ENCODE measurements at places on chromosomes 4 and X. TPM values are rescaled to one million over a fixed set of nuclear protein-coding genes. Genes with fewer than 3 reads are reported as not detected.

DNA sequence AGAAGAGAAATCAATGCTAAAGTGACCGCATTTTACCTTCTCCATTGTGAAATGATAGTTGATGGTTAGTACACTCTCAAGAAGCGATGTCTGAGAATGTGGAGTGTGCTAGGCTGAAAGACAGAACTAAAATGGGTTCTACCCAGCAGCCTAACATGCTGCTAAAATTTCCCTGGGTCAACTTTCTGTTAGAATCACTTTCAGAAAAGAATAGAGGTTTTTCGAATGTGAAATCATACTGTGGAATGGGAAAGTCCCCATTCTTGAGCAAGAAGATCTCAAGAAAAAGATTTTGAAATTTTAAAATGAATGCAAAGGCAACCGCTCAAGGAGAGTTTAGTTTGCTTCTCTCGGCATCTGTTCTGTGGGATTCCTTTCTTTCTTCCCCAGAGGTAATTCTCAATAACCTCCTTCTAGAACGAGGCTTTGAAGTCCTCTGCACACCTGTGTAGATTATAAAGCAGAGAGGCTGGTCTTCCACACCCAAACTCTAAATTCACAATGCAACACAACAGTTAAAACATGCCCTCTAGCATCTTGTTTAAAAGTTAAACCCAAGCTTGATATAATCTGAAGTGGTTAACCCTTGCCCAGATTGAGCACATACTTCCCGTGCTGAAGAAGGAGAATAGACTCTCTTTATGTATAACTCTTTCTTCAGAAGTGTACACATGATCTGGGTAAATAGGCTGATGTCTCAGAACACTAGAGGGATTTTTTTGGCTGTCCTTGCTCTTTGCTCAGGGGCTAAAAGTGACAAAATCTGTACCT, 208.7 kb upstream of the KLF3 start:
- no peak for ATAC-seq

DNA sequence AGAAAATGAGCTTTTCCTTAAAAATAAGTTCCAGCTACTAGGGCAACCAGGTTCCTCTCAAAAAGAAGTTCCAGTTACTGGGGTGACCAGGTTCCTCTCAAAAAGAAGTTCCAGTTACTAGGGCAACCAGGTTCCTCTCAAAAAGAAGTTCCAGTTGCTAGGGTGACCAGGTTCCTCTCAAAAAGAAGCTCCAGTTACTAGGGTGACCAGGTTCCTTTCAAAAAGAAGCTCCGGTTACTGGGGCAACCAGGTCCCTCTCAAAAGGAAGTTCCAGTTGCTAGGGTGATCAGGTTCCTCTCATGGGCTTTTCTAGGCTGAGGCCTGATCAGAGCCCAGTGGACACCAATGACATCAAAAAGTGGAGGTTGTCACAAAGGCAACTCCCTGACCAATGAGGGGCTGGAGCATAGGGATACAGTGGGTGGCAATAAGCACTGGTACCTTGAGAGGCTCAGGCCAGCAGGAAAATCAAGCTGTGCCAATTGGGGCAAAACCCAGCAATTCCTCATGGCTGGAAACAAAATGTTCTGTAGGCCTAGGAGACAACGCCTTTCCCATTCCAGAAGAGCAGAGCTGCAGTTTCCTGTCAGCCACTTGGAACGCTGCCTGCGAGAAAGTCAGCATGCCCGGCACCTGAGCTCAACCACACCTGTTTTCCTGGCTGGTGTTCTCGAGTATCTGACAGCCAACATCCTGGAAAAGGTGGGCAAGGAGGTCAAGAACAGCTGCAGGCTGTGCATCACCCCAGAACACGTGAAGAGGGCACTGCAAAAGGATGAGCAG, 12.3 kb upstream of the SYTL5 start:
- peak; percentile 45 for ATAC-seq

DNA sequence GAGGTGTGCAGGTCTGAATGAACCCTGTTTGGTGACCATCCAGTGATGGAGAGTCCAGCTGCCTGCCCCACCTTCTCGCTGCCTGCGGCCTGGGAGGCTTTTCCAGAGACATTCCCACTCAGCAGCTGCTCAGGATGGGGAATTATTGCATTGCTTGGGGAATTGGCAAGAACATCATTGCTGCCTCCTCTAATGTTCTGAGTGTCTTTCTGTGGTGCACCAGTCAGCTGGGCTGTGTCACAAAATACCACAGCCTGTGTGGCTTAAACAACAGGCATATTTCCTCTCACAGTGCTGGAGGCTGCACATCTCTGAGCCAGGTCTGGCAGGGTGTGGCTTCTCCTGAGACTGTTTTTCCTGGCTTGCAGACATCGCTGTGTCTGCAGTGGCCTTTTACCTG, 86.8 kb upstream of the AFAP1 start:
- no peak for ATAC-seq

- ATAC-seq = peak; percentile 61
Measured at GRCh38 chrX:24081661-24082154, 27.0 kb downstream of the EIF2S3 start.

DNA sequence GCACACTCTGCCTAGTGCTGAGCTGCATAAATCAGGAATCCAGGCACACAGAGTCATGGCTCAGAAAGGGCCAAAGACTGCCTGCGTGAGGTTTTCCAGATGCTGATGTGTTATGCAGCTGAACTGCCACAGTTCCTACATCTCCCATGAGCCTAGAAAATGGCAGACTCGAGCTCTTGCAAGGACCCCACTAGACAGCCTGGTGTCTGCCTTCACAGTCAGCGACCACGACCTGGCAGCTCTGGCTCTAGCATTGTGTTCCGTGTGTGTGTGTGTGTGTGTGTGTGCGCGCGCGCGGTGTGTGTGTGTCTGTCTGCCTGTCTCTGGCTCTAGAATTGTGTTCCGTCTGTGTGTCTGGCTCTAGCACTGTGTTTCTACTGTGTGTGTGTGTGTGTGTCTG, 203.6 kb upstream of the AGTR2 start:
- ATAC-seq = no peak

DNA sequence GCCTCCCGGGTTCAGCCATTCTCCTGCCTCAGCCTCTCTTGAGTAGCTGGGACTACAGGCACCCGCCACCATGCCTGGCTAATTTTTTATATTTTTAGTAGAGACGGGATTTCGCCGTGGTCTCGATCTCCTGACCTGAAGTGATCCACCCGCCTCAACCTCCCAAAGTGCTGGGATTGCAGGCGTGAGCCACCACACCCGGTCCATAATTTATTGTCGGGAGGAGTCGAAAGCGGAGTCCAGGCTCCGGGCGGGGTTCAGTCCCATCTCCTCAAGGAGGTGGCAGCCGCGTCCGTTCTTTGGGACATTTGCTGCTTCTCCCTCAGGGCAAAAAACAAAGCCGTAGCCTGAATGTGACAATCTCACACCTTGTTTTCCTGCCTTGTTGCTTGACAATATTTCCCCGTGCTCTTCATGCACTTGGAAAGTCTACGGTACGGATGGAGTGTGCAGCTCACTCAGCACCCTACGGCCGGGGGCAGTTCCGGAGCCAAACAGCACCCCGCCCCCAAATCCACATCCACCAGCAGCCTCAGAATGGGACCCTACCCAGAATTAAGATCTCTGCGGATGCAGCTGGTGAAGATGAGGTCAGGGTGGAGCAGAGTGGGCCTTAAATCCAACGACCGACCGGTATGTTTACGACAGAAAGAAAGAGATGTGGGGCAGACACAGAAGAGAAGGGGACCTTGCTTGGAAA, 9.6 kb downstream of the GTPBP6 start:
- ATAC-seq = no peak

DNA sequence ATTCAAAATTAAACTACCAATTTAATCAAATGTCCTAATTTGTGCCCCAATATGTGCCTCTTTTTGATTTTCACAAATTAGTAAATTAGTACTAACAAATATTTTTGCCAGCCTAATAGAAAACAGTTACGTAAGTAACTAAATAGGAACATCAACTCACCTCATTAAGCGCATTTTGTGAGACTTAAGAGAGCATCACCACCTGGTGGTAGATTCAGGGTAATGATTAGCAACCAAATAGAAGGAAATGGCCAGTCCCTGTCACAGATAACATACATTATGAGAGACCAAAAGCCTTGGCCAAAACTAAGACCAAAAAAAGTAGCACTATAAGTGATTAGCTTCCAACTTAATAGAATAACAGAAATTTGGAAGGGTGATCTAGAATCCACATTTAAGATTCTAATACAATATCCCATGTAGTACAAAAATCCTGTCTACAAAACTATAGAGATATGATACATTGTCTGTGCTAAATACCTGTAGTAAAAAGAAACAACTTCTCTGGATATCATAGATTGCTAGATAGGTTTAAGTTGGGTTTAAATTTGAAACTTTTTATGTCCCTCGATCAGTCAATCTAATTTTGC, 46.7 kb downstream of the C4orf46 start:
- peak; percentile 48 for ATAC-seq

- peak; percentile 16 for ATAC-seq
Measured at GRCh38 chrX:39900777-39901170, 197.0 kb downstream of the BCOR start.

DNA sequence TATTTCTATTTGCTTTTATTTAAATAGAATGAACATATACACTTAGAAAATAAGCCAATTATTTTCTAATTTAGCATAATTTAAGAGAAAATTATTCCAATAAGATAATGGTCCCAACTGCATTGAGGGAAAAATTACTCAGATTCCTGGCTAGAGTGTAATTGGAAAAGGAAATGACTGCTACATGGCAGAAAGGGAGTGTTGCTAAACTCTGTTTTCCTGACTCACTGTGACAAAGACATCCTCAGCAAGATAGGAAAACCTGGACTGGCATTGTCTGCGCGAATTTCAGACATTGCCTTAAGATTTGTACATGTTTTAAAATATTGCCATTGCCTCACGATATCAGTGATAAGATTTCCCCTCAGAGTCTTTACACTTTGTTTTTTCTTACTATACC, 8.2 kb downstream of the TNIP3 start:
- peak; percentile 57 for ATAC-seq

GRCh38 chrX:125193921-125194320, 125.8 kb upstream of the TEX13C start:
- no peak for ATAC-seq

DNA sequence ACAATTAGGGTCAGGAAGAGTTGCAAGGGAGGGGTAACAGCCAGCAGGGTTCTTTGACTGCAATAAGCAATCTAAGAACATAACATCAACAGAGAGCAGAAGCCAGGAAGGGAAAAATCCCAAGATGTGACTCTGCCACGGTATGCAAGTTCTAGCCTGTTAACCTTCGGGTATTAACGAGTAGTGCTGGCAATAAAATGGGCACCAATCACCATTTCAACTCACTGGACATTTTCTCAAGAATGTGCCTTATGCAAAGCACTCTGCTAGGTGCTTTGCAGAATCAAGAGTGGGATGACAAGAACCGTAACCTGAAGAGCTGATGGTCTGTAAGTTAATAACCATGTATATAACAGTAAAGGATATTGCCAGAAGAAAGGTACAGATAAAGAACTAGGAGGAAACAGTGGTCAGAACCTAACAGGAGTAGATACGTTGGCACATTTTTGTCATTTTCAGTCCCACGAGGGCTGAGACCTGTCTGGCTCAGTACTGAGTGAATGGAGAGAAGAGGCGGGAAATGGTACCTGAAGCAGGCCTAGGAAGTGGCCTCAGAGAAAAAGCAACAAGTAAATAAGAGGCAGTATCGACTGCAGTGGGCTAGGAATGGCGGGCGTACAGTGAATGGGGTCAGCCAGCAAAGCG, 2.7 kb downstream of the ELOVL6 start:
- ATAC-seq = peak; percentile 36

DNA sequence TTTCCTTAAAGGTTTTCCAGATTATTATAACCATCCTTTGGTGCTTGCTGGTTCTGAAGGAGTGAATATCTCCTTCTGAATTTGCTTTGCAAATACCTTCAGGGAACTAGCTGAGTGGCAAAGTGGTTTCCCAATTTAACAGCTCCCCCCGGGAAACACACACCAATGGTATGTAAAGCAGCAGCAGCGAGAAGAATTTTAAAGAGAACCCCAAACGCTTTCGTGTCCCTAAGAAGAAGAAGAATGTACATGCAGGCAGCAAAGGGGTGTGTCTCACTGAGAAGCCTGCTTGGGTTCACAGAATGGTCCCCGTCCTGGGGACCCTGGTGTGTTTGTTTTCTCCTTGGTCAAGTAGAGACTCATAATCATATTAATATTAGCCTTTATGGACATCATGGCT, 4.2 kb upstream of the AKAP17A start:
- no peak for ATAC-seq

GRCh38 chrX:32153585-32153984, 1057.8 kb downstream of the DMD start:
- ATAC-seq = no peak

GRCh38 chr4:165621983-165622382, 243.2 kb downstream of the CPE start:
- ATAC-seq = no peak

DNA sequence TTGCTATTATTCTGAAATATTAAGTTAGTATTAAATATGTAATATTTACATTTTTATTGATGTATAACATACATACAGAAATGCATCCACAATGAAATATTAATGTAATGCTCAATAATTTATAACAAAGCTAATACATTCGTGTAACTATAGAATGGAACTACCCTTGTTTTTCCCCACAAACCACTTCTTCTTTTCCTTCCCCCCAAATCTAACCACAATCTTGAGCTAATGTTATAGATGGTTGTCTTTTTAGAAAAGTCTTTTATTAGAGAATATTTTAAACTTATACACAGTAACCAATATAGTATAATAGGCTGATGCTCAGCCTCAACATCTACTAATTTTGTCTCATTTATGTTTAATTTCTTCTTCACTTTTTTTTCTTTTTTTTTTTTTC, 4.5 kb upstream of the ZNF732 start:
- no peak for ATAC-seq

DNA sequence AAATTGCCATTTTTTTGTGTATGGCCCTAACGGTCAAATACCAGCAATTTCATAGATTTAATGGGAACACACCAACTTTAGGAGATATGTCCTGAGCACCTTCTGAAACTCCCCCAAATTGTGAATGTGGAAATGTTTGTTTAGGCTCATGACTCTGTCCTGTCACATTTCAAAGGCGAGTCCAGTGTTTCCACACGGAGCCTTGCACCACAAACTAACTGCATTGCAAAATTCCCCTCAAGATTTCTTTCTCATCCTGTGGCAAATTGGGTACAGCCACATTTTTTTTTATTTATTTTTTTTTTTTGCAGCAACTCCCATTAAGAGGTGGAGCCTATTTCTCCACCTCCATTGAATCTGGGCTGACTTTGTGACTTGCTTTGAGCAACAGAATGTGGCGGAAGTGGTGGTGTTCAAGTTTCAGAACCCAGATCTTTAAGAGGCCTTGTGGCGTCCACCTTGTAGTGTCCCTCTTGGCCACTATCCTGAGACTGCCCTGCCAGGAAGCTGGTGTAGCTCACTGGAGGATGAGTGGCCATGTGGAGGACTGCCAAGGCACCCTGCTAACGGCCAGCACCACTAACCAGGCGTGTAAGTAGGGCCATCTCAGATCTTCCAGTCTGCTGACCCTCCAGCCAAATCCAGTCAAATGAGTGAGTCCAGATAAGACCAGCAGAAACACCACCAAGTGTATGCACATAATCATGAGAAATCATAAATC, 172.4 kb upstream of the SCML1 start:
- ATAC-seq = no peak

- ATAC-seq = no peak
Measured at GRCh38 chr4:22460266-22460665, 55.6 kb downstream of the ADGRA3 start.

The IL9R gene
- total RNA-seq = 0.44 TPM

The PWWP3B gene
- 0.04 TPM for total RNA-seq

The HMX1 gene
- not detected for total RNA-seq

The GPC3 gene
- 0.28 TPM for total RNA-seq

The MAGEA11 gene
- total RNA-seq = not detected

The CYBB gene
- total RNA-seq = 2.4 TPM

The CT45A2 gene
- not detected for total RNA-seq

The TBC1D9 gene
- 11.5 TPM for total RNA-seq

The CLDN34 gene
- 0.20 TPM for total RNA-seq

The C4orf50 gene
- 0.04 TPM for total RNA-seq

The PLRG1 gene
- 77.9 TPM for total RNA-seq

The AVPR2 gene
- 0.20 TPM for total RNA-seq
